Activated T-cell treated with anti-CD3 and anti-CD28 coated beads, Interleukin-2, amount 50 U/mL, for 24 hours (primary cell): ENCODE measurements at places on chromosomes 2 and 18.

GRCh38 chr2:234705108-234705507, 208.2 kb upstream of the ARL4C start:
- no peak for DNase-seq

- DNase-seq, result no peak
These were observed 13.7 kb upstream of the FAHD2A start for GRCh38 chr2:95388856-95389244.

DNA sequence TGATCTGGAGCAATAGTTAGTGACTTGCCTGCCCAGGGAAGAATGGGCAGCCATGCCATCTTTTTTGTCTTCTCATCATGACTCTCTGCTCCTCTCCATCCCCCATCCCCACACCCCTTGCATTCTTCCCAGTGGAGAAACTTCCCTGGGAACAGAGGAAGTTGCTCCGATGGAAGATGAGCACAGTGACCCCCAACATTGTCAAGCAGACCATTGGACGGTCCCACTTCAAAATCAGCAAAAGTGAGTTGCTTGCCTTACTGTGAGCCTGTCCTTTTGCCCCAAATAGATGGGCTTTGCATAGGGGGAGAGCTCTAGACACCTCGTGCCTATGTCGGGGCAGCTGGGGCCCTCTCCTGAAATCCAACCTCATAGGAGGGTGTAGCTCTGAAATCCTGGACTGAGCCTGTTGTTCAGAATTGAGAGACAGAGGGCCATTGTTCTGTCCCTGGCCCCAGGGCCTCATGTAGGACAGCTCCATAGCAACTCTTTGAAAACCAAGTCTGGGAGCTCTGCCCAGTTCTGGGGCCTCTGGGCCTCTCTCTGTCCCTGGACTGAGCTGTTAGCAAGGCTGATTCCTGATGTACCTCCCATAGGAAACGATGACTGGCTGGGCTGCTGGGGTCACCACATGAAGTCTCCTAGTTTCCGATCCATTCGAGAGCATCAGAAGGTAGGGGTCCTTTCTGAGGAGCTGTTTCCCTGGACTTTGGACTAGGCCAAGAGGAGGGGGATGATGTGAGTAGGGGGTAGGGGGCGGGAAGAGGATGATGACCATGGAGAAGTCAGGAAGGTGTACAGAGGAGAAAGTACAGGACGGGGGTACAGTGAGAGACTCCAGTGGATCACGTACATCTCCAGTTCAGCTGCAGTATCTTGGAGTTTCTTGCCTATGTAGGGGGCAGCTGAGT, 35.2 kb downstream of the TTLL4 start:
- DNase-seq, result no peak

GRCh38 chr2:47867205-47867604, 39.1 kb downstream of the FBXO11 start:
- no peak for DNase-seq

DNA sequence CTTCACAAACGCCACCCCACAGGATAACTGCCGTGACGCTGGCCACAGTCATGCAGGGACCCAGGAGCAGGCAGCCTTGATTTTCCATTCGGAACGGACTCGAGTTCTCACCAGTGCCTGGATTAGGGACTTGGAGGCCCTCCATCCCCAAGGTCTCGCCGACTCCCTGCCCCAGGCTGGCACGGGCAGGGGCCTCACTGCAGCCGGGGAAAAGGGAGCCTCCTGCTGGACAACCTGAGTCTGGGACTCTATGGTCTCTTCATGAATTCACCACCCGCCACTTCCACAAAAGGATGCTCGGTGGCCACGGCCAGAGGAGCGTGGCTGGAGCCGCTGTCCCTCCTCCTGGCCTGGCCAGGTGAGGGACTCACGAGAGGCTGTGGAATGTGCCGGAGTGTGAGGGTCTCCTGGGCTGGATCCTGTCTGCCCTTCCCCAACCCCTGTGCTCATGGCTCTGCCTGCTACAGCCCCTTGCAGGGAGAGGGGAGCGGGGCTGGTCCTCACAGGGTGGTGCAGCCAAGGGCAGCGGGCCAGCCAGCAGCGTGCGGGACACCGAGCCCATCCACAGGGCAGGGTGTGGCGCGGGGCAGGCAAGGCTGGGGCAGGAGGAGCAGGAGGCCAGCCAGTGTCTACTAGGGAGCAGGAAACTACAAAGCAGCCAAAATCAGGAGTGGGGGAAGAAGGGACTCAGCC, 42.3 kb downstream of the AQP12A start:
- DNase-seq, result no peak
